Activated CD4-positive, alpha-beta T cell treated with anti-CD3 and anti-CD28 coated beads, Interleukin-2, amount 10 ng/mL, durations not matched to agents 24 days and 14 days (primary cell): ENCODE measurements at places on chromosomes 1 and 21.
A peak's percentile ranks its signal among the peaks of the same experiment; 100 is the strongest.

DNA sequence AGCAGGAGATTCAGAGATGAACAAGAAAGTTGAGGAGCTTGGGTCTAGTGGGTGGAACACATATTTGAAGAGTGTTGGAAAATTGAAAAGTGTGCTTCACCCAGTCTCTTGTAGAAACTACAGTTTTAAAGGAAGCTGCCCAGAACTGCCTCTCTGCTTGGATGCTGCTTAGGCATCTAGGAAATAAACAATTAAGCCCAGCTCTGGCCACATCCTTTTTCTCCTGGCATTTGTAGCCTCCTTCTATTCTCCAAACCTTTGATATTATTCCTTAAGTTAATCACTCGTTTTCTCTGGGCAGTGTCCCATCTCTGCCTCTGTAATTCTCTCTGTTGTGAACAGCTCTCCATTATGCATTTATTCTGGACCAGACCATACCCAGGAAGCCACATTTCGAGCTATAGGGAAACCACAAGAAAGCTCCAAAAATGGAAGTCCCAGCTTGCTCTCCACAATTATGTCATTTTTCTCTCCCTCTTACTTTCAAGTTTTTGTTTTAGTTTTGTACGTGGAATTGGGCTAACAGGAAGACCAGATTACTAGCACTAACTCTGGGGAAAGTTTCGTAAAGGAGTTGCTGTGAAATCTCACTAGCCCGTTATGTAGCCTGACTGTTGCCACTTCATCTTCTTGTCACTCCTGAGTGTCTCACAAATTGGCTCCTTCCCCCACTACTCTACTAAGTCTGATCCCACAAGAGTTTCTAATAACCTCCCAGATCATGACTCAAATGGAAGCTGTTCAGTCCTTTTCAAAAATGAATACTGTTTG is 102.2 kb downstream of the NTMT2 start:
- H3K36me3 ChIP-seq, result no peaks in the 10 kb centered on the region
- peaks cover 9% of the 10 kb centered on the region for H3K4me1 ChIP-seq
- H3K4me3 ChIP-seq, result no peak overlapping the region
- H3K27me3 ChIP-seq, result peaks cover 5% of the 10 kb centered on the region
- no peak overlapping the region for H3K27ac ChIP-seq

- no peak overlapping the region for H3K4me3 ChIP-seq
These were observed 126.8 kb upstream of the ZNF644 start for GRCh38 chr1:91148641-91149069.

GRCh38 chr21:26374817-26375216 is 198.3 kb downstream of the CYYR1 start:
- H3K27me3 ChIP-seq, result peaks cover 2% of the 10 kb centered on the region
- no peaks in the 10 kb centered on the region for H3K36me3 ChIP-seq
- DNase-seq, result no peak
- no peak overlapping the region for H3K27ac ChIP-seq

DNA sequence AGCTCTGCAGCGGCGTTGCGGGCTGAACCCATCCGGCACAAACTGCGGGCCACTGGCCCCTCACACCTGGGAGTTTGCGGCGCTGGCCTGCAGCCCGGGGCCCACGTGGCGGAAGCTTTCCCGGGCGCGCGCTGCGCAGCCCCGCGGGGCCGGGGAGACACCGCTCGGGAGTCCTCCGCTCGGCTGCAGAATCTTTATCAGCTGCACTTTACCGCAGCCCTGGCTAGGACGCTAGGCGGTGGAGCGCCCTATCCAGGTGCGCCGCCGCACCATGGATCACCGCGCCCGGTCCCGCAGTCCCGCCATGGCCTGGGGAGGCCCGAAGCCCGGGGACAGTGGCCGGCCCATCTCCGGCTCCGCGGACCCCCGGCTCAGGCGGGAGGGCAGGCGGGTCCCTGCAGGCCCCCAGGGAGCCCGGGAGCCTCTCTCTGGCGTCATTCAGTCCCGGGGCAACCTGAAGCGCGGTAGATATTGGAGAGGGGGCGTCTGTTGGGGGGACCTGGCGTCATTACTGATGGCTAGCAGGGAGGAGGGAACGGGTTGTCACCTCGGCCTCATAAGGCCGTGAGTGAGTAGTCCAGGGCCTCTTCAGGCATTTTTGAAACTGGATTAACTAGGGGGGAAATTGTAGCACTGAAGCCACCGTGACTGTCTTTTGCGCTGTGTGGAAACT is 5.7 kb upstream of the OLIG2 start:
- DNase-seq, result peak; percentile 63
- H3K4me1 ChIP-seq, result peaks cover 19% of the 10 kb centered on the region
- peaks cover 88% of the 10 kb centered on the region for H3K27me3 ChIP-seq
- no peak overlapping the region for H3K27ac ChIP-seq
